Urothelium cell line (cell line): ENCODE measurements at places on chromosomes 3 and 15.

- no peak for DNase-seq
Observed at GRCh38 chr15:69515508-69515907, 62.9 kb downstream of the RPLP1 start.

GRCh38 chr3:162992741-162993140, 1496.1 kb downstream of the OTOL1 start:
- DNase-seq = no peak

GRCh38 chr3:23002151-23002550, 201.0 kb upstream of the UBE2E2 start:
- DNase-seq = no peak

DNA sequence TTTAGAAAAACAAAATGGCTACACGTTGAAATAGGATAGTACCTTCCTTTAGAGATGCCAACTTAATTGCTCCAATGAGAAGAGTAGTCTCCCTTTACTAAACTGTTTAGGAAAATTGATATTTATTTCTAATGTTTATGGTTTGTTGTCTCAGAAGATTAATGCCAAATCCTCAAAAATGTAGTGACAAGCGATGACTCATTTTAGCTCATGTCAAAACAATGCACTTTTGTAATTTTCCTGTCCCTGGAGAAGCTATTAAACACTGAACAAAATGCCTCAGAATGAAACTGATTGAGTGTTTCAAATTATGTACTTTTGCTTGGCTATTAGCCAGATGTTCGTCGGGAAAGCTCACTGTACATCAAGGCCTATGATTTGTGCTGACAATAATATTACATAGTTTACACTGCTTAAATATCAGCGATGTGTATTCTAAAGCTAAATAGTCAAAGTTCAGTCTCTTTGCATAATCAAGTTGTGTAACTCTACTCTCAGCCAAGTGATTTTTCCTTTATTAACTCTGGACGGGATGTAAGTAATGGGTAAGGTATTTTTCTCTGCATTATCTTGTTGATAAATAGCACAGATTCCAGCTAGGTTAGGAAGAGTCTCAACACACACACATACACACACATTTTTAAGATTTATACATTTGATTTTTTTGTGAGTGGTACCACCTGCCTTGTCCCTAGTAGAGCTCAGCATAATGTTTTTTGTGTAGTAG, 83.7 kb downstream of the CMSS1 start:
- DNase-seq = peak; percentile 46

DNA sequence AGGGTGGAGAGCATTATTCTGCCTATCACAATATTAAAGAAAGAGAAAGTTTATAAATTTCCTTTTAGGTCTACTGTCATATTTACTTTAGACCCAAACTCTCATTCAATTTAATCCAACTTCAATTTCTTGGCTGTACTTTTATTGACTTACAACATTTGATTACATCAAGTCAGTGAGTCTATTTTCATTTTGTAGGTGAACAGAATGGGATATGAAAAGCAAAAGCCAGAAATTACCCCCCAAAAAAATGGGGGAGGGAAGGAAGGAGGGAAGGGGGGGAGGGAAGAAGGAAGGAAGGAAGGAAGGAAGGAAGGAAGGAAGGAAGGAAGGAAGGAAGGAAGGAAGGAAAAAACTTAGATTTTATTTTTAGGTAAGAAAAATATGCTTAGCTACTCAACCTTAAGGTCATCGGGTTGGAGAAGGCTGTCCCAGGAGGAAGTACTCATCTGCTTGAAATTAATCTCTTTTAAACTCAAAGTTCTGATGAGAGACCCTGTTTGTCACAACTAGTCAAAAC, 320.1 kb upstream of the ATP11B start:
- DNase-seq = no peak

DNA sequence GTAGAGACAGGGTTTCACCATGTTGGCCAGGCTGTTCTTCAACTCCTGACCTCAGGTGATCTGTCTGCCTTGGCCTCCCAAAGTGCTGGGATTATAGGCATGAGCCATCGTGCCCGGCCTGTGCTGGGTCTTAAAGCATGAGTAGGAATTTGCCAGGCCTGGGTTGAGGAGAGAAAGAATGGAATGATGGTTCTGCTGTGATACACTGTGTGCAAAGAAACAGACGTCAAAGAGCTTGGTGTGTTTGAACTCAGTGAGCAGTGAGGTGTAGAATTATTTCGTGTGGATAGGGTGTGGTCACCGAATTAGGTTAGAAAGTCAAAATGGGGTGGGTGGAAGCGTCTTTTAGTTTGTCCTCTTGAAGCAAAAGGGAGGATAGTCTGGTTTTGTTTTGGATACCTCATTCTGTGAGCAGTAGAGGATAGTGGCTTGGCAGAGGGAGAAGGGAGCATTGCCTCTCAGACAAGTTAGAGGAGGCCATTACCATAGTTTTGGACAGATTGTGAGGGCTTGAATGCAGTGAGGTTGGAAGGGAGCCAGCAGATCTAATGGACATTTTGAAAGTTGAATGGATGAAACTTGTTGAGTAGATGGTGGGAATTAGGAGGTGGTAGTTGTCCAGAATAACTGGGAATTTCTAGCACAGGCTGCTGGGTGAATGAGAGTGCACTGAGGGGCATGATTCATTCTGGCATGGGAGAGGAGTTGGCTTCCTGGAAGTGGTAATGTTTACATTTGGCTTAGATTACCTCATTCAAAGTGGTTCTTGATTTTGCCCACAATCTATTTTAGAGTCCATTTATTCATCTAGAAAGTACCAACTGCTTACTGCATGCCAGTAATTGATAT, 27.2 kb downstream of the AKAP13 start:
- peak; percentile 82 for DNase-seq

- peak; percentile 18 for DNase-seq
Observed at GRCh38 chr15:23616536-23616935, 31.1 kb downstream of the MAGEL2 start.

- DNase-seq = no peak
Observed at GRCh38 chr3:85592256-85592655, 633.5 kb downstream of the CADM2 start.

GRCh38 chr3:98029083-98029482, 6.0 kb downstream of the GABRR3 start:
- DNase-seq = no peak

GRCh38 chr3:108329947-108330346, 33.6 kb downstream of the HHLA2 start:
- no peak for DNase-seq

DNA sequence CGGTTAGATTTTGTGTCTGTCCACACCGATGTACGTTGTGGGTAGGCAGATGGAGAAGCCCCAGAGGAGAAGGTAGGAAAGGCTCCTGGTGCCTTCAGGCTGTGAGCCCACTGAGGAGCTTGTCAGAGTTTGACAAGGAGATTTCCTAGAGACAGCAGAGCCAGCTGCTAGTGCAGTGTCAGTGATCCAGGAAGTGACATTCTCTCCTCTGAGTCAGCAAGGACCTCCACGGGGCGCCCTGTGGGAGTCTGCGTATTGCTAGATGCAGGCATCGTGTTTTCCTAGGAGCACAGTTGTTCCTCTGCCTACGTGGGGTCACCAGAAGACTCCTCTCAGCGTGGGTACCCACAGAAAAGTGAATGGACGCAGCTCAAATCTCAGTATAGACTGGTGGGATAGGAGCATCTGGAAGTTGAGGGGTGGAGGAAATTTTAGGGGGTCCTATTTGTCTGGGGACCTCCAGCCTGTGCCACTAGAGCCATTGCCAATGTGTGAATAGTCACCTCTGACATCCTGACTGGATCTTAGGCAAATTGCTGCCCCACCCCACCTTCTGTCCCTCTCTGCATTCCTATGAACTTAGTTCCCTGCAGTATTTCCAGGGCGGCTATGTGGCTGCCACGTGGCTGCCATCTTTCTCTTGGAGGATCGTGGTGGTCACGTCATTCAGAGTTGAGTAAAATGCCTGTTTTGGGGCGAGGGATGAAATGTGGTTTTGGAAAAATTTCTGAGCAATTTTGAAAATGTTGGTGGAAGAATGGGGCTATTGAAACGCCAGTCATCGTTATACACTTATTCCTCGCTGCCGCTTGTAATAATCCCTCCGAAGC, 84.8 kb upstream of the KLHL25 start:
- DNase-seq = peak; percentile 66
